ENCODE measurements at places on chromosomes 11 and 22. TPM values are rescaled to one million over a fixed set of nuclear protein-coding genes. Genes with fewer than 3 reads are reported as not detected.

GRCh38 chr11:17564687-17565042 lies 17.6 kb downstream of the OTOG start:
- DNase-seq: no peak

- DNase-seq: no peak
Measured at GRCh38 chr11:1140642-1141490, 16.9 kb upstream of the MUC5AC start.

- DNase-seq: no peak
Measured at GRCh38 chr11:131889146-131889577, 518.7 kb downstream of the NTM start.

- no peak for DNase-seq
Measured at GRCh38 chr11:10484461-10485180, 29.6 kb downstream of the AMPD3 start.

GRCh38 chr11:117521974-117522373 lies 194.3 kb downstream of the CEP164 start:
- no peak for DNase-seq

The SNX32 gene
- total RNA-seq: 1.0 TPM

All from natural killer cell treated with Interleukin-12 subunit alpha and Interleukin-12 subunit beta and Interleukin-15 and Interleukin-18, amount 100 ng/mL, for 72 hours (primary cell).